Stimulated activated CD8-positive, alpha-beta memory T cell treated with anti-CD3 and anti-CD28 coated beads, Interleukin-4, amount 100 ng/mL, for 1 hour (primary cell): ENCODE measurements at places on chromosomes 4 and X.

DNA sequence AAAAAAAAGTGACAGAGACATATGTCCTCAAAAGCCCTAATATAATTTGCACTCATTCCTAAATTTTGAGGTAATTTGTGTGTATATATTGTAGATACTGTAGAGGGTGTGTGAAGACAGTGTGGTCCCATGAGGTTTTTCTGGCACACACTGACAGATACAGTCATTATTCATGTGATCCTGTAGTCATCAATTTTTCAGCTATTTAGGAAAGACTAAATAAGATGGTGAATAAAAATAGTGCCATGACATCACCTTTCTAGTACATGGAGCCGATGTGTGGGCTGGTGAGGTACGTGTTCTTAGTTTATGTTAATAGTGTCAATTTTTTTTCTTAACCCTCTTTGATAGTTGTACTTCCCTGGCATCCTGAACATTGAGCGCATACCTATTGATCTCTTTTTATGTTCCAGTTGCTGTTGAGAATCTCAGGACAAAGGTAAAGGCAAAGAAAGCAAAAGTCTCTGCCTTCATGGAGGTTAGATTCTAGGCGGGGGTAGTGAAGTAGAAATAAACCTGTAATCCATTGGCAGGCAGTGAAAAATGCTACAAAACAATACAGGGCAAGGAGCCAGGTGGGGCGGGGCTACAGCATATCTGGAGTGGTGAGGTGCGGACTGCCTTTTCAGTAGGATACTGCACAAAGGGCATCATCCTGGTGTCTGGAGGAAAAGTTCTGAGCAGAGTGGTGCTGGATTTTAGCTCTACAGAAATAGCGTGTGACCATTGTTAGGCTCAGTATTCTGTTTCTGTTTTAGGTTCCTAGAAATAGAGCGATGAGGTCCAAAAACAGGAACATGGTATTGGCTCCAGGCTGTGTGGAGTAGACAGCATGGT is 93.8 kb downstream of the ARHGAP10 start:
- DNase-seq = no peak

DNA sequence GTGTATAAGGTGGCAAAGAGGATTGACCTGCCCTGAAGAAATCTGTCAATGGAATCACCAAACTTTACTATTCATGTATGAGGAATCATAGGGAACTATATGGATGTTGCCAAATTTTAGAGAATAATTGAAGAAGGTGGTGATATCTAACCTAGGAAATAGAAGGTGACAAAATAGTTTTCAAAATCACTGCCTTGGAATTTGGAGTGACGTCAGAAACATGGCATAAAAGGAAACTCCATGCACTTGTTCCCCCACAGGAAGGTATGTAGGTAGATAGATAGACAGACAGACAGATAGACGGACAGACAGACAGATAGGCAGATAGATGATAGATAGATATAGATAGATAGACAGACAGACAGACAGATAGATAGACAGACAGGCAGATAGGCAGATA is 793.9 kb upstream of the AMOT start:
- no peak for DNase-seq

DNA sequence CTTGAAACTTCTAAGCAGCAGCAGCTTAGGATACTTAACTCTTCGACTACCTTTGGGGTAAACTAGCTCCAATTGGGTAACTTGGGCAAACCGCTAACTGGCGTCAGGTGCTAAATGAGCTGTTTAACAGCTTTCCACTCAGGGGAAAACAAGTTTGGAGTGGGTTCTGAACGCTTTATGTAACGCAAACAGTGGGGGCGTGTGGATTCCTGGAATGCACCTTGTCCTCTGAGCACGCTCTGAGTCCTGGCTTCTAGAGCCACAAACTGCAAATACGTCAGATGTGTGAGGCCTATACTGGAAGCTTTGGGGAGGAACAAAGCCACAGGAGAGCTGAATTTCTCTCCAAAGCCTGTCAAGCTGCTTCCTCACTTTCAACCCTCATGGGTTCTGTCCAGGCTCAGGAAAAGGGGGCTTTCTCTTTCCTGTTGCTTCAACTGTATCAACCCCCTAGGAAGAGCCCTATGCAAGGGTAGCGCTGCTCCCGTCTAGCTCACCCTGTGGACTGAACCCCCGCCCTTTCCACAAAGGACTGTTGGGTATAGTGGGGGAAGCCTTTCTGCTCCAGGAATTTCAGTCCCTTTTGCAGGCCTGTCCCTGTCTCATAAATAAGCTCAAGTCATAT is 4.5 kb upstream of the WDR1 start:
- no peak for DNase-seq

DNA sequence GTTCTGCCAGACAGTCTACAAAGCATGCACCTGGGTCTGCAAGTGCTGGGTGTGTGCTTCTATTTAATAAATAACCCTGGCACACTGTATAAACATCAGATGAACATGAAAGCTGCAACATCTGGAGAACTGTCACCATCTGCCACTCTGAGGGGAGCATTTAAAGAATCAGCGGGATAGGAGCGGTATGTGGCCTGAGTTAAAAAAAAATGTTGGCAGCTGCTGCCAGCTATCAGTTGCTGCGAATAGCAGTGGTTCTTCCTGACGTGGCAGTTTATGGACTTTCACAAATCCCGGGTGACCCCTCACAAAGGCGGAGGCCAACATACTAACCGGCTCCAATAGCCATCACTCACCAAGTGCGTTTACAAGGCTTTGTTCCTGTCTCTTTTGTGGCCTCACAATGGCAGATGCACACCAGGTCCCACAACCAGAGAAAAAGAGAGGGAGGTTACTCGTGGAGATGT is 95.1 kb downstream of the RASL11B start:
- DNase-seq = no peak
